ENCODE measurements at places on chromosomes 12 and 14.
A peak's percentile ranks its signal among the peaks of the same experiment; 100 is the strongest.

GRCh38 chr14:76499399-76499798 lies 123.5 kb downstream of the ESRRB start:
- no peak for DNase-seq

- DNase-seq, result peak; percentile 30
Measured at GRCh38 chr14:72892879-72893635, 844 bp downstream of the DPF3 start.

DNA sequence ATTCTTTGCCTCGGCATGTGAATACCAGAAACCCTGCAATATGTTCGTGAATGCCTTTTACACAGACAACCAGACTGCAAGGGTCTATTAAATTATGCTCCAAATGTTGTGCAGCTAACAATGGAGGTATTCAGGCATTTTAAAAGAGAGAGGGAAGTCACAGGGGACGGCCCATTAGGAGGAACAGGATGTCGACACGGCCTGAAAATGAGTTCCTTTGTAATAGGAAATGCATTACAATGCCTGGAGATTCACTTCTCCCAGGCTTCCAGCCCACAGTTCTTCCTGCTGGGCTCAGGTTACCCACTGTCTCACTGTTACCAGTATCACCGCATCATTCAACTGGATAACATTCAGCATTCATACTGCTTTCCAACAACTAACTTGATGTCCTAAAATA lies 2.5 kb downstream of the DUSP6 start:
- no peak for DNase-seq

DNA sequence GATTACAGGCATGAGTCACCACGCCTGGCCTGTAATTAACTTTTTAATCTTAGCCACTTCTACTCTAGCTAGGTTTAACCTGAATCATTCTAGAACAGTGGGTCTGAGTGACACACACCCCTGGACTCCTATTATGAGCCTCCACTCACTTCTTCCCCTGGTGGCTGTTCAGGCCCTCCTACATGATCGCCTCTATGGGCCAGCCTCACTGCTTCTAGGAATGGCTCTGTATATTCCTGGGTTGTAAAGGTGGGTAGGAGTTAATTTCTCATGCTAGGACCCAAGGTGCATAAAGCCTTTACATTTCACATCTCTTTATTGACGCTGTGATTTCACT lies 8.0 kb upstream of the RNU6-8 start:
- DNase-seq, result no peak

GRCh38 chr12:121750507-121750955 lies 38.0 kb downstream of the TMEM120B start:
- DNase-seq, result no peak

DNA sequence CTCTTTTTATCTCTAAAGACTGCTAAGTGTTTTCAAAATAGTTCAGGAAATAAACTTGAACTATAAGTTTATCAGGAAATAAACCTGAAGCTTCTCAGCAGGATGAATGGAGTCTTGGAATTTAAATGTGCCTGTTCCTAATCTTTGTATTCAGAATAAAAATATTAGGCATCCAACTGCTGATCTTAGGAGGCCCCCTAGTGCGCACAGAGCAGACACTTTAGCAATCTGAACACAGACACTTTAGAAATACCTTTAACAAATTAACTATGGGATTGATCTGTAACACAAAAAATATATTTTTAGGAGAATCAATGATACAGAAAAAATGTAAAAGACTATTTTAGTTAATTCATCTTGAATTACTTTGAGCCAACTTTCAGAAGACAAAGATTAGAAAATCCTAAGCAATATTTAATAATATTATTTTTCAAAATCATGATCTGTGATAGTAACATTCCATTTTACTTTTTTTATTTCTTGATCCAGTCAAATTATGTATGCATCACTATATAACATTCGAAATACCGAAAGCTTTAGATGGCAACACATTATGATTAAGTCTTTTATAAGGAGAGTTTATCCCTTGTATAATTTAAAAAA lies 80.9 kb downstream of the SLC41A2 start:
- no peak for DNase-seq

DNA sequence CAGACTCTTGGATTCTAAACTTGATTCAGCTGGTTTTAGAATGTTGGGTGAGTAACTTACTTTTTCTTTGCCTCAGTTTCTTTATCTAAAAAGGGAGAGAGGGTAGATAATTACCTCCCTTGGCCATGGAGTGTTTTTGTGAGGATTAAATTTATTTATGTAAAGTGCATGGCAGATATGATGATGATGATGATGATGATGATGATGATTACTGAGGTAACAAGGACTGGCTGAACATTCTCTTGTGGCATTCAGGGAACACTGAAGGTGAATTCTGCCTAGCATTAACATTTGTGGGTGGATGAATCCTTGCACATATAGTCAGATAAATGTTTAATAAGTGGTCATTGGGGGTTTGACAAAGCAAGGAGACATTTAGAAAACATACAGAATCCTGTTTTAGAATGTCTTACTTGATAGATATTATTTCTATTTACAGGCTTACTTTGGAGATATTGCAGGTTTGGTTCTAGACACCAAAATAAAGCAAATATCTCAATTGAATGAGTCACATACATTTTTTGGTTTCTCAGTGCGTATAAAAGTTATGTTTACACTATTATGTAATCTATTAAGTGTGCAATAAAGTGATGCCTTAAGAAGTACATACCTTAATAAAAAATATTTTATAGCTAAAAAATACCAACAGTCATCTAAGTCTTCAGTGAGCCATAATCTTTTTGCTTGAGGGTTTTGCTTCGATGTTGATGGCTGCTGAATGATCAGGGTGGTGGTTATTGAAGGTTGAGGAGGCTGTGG lies 123.2 kb downstream of the SNAPC1 start:
- no peak for DNase-seq

GRCh38 chr14:68140076-68140741 lies 320.6 kb downstream of the RAD51B start:
- DNase-seq, result no peak

DNA sequence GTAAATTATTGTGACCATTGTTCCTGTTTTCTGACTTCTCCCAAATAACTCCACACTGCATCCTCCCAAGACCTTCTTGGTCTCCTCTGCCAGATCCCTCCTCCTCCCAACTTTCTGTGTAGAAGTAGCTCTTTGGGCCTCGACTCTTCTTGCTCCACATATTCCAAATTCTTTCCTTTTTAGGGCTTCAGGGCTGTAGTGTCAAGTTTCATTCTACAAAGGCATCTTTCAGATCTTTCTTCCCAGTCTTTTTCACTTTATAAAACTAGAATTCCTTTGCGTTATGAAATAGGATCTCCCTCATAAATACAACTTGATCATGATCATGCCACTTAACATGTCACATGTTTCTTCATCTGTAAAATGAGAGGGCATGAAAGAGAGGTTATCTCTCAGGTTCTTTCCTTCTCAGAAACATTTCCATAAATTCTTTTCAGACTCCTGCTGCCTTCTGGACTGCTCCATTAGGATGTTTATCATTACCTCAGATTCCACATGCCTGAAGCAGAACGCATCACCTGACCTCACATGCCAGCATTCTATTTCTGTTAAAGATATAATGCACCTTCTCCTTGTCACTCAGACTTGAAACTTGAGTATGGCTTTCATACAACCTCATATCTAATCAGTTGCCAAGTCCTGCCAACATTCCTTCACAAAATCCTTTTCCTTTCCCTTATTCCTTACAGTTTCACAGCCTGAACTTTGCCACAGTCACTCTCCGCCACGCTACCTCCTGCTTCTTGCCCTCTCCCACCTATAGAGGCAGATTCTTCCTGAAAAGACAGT lies 8.5 kb downstream of the SLC38A1 start:
- DNase-seq, result no peak

GRCh38 chr14:77910506-77910905 lies 110.6 kb downstream of the ADCK1 start:
- no peak for DNase-seq

DNA sequence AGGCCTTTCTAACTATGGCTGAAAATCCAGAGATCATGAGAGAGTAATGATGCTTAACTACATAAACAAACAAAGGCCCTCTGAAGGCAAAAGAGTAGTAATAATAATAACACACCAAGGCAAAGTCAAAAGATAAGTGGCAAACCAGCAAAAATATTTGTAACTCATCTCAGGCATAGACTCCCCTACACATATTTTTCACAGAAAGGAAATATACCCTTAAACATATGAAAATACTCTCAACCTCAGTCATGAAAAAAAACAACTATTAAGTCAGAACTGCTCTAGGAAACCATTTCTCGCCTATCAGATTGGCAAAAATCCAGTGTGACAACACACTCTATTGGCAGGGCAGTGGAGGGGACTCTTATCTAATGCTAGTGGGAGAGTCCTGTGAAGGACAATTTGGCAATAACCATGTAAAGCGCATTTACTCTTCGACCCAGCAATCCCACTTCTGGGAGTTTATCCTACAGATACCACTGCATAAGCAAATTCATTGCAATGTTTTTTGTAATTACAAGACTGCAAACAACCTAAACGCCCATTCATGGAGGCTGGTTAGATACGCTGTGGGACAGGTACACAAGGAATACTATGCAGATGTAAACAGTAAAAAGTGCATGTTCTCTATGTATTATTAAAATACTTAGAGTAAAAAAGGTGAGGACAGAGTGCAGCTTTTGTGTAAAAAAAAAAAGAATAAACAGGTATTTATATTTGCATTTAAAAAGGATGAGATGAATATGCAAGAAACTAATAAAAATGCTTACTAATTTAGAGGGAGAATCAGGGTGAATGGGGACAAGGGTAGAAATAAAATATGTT lies 26.0 kb upstream of the IL22 start:
- no peak for DNase-seq

DNA sequence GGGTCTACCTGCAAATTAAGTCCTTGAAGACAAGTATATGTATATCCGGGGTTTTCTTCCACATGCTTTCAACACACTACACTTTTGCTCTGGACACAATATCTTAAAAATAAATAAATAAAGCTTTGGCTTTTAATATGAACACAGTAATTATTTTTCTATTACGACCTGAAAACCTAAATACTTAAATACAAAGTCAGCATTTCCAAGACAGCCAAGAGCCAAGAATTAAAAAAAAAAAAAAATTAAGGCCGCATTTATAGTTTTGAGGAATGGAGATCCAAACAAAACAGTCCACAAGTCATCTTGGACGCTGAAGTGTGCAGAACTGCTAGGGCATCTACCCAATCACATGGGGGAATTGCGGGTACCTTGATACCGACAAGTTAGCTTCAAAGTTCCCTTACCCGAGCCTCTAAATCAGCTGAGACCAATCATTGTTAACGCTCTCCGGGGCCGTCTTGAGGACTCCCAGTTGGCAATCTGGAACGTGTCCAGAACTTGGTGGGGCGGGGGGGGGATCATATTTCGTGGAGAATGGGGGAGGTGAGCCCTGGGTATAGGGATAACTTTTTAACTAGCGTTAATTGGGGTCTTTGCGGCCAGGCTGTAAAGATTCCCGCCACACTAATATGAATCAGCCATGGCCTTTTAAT lies 731 bp upstream of the PCNX4 start:
- DNase-seq, result no peak

- no peak for DNase-seq
Measured at GRCh38 chr14:23299211-23299957, 3.3 kb downstream of the PPP1R3E start.

DNA sequence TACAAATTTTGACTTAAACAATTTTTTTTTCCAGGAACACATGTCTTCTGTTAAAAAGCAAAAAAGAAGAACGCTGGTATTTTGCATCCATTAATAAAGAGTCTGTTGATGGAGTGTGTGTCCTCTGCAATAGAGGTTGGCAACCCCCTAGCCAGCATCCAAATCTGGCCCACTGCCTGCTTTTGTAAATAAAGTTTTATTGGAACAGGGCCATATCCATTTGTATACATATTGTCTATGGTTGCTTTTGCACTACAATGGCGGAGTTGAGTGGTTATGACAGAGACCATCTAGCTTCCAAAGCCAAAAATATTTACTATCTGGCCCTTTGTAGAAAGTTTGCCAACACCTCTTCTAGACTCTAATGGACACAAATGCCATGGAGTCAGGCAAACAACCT lies 49.6 kb downstream of the CCDC92 start:
- no peak for DNase-seq

DNA sequence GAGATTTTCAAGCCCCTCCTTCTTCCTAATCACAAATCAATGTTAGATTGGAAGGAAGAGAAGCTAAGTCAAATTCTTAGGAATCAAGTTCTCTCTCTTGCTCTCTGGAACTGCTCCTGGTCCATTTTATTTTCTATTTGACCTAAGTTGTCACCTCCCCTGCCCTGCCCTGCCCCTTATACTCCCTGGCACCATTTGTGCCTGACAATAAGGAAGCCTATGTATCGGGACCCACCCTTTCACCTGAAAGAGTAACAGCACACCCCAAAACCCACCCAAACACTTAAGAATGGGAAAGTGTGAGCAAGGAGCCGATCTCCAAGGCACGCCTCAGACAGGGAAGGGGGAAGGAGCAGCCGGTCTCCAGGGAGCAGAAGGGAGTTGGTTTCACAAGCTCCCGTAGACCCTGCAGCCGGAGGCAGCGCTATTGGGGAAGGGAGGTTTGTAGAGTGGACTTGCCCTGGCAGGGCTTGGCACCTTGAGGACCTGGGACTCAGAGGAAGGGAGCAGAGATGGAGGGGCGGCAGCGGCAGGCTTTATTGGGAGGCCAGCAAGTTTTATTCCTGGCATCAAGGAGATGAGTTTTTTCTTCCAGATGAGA lies 1.6 kb downstream of the LRRC74A start:
- no peak for DNase-seq

DNA sequence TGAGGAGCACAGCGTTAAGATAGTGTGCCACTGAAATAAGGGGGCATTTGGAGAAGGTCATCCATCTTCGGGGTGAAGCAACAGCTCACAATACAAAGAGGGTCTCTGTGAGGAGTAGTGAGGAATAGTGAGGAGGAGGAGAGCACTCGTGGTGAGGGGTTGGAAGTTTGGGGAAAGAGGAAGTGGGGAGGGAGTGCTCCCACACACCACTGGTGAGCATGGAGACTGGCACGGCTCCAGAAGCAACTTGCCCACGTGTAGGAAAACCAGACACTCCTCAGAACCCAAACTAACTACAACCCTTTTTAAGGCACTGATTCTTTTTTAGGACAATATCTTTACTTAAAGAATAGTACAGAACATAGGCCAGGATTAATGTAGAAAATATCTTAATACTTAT lies 48.9 kb downstream of the GALNT8 start:
- no peak for DNase-seq

- DNase-seq, result no peak
Measured at GRCh38 chr12:31899109-31899508, 60.1 kb upstream of the RESF1 start.

DNA sequence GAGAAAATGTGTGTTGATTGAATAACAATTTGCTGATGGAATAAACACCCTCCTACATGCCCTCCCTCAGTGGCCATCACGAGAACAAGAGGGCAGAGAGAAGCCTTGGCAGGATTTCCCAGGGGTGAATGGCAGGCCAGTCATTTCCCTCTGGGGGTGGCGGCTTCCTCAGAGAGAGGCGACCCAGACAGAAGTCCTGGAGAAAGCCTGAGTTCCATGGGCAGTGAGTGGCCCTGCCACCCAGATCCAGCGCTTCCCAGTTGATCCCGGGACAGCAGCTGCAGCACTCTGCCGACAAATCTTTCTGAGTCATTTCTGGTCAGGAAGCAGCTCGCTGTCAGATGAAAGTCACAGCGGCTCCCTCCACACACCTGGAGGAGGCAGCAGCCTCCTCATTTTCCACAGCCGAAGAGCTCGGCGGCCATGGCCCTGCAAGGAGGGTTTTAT lies 123.0 kb downstream of the SCARB1 start:
- DNase-seq, result no peak
